ENCODE measurements at places on chromosomes 5 and 9.

GRCh38 chr5:24291916-24292315 lies 352.9 kb downstream of the CDH10 start:
- DNase-seq = no peak

DNA sequence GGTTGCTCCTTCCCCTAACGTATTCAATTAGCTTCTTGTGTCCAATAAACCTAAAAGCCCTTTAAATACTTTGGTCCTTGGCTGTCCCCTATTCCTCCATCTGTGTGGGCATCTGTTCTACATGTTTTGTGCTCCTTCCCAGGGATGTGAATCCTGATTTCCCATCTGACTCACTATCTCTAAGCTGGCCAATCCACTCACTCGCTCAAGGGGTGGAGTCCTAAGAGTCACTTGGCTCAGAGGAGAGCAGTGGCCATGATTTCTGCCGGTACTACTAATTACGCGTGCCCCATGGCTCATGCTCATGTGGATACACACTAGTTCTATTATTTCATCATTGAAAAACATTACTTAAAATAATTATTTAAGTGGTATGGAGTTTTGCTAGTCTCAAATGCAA lies 89.6 kb downstream of the TAF11L14 start:
- no peak for DNase-seq

DNA sequence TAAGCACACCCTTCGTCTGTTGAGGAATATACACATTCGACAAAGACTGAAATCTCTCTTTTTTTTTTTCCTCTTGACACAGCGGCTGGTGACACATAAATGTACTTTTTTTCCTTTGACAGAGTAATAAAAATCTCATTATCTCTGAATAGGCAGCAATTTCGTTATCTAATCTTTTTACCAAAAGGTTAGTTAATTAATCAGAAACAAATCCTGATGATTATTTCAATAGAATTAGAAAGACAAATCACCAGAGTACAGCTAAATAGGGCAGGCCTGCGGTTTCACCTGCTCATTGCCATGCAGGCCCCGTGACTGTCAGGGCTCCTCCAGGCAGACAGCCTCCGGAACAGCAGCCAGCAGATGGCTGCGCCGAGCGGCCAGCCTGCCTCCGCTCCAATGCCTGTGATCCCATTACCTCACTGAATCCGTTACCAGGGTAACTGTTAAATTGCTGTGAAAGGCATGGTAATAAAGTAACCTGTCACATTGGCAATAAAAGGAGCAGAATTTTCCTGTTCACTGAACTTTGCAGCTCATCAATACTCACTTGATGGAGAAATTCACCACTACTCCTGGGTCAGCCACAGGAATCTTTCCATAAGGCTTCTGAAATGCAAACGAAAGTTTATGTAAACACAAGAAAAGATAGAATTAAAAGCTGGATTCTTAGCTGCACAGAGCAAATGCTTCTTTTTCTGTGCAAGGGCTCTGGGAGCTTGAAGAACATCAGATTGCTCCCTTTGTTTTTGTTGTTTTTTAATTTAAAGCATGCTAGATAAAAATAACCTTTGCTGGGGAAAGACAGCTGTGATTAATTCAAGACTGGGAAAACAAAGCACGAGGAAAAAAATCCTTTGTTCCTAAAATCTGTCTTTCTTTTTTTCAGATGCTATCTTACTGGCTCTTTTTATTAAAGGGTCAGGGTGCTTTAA lies 666.4 kb upstream of the ZNF608 start:
- DNase-seq = no peak

GRCh38 chr9:79574136-79574535 lies 2.4 kb downstream of the TLE4 start:
- DNase-seq = no peak
